ENCODE measurements at places on chromosomes 6 and 20. TPM values are rescaled to one million over a fixed set of nuclear protein-coding genes. Genes with fewer than 3 reads are reported as not detected.

Gene SLC22A7
- total RNA-seq = not detected

Gene BFSP1
- total RNA-seq = 2.7 TPM

Gene TBX18
- 9.4 TPM for total RNA-seq

Gene OPRM1
- not detected for total RNA-seq

Gene NTSR1
- not detected for total RNA-seq

Gene CLVS2
- total RNA-seq = not detected

Gene SPATS1
- total RNA-seq = not detected

Gene TRIM40
- total RNA-seq = not detected

Gene TSHZ2
- total RNA-seq = under 0.01 TPM

Gene DDO
- total RNA-seq = 0.74 TPM

Gene TCP11
- total RNA-seq = 0.15 TPM

Gene GHRH
- not detected for total RNA-seq

Gene SMOC2
- total RNA-seq = not detected

Gene CARMIL1
- 4.9 TPM for total RNA-seq

Gene ME1
- total RNA-seq = 19.0 TPM

Gene RGS17
- 8.2 TPM for total RNA-seq

Gene PCK1
- not detected for total RNA-seq

Gene CST7
- not detected for total RNA-seq

Gene TBCC
- total RNA-seq = 30.3 TPM

Gene ABHD16B
- not detected for total RNA-seq

Gene ADGB
- not detected for total RNA-seq

Gene CDSN
- total RNA-seq = not detected

Gene PRR18
- not detected for total RNA-seq

Gene SLC26A8
- total RNA-seq = not detected

Gene SPDEF
- total RNA-seq = not detected

Gene SMLR1
- not detected for total RNA-seq

Gene RAET1E
- total RNA-seq = not detected

Gene BMP5
- total RNA-seq = 2.0 TPM

Gene C6orf163
- 0.34 TPM for total RNA-seq

Gene NXT1
- total RNA-seq = 45.5 TPM

Gene BANF2
- total RNA-seq = not detected
